ENCODE measurements at places on chromosomes 3 and 15. TPM values are rescaled to one million over a fixed set of nuclear protein-coding genes. Genes with fewer than 3 reads are reported as not detected.

Gene ARL8B
- 61.0 TPM for total RNA-seq

Gene C3orf85
- total RNA-seq = not detected

Gene CCDC191
- 3.9 TPM for total RNA-seq

Gene CHRM5
- under 0.01 TPM for total RNA-seq

Gene ZBED2
- total RNA-seq = 0.13 TPM

Gene TJP1
- 44.9 TPM for total RNA-seq

Gene PIK3CB
- 7.9 TPM for total RNA-seq

Gene XCR1
- total RNA-seq = not detected

Gene UROC1
- not detected for total RNA-seq

Gene IMPG2
- 0.44 TPM for total RNA-seq

Gene KLHL6
- 0.26 TPM for total RNA-seq

Gene ARID3B
- total RNA-seq = 1.6 TPM

Gene GPX1
- total RNA-seq = 415 TPM

Gene UQCRC1
- total RNA-seq = 235 TPM

Gene SPINK8
- not detected for total RNA-seq

Gene IL12A
- total RNA-seq = 0.19 TPM

Gene RAMAC
- total RNA-seq = 33.7 TPM

Gene SCN10A
- total RNA-seq = 0.06 TPM

Gene ZNF80
- not detected for total RNA-seq

Gene FBXL2
- 12.9 TPM for total RNA-seq

Gene LEKR1
- total RNA-seq = 0.26 TPM

Gene MKRN3
- total RNA-seq = not detected

Gene MNS1
- total RNA-seq = 4.0 TPM
